ENCODE measurements at places on chromosomes 5 and 9. TPM values are rescaled to one million over a fixed set of nuclear protein-coding genes. Genes with fewer than 3 reads are reported as not detected.

APBA1 gene
- total RNA-seq: 0.16 TPM

PAEP gene
- total RNA-seq: 0.27 TPM

TSSK1B gene
- not detected for total RNA-seq

HRH2 gene
- total RNA-seq: 0.38 TPM

PFN3 gene
- not detected for total RNA-seq

ASB6 gene
- 23.3 TPM for total RNA-seq

SOX30 gene
- total RNA-seq: not detected

PCDHGB4 gene
- total RNA-seq: 0.56 TPM

CBY3 gene
- not detected for total RNA-seq

NR2F1-AS1 gene
- 3.1 TPM for total RNA-seq

ADAMTS6 gene
- 0.10 TPM for total RNA-seq

ARL14EPL gene
- total RNA-seq: 0.43 TPM

OSMR gene
- 47.0 TPM for total RNA-seq

ACER2 gene
- total RNA-seq: 2.4 TPM

OR1J4 gene
- total RNA-seq: not detected

PRUNE2 gene
- total RNA-seq: 0.08 TPM

DPH7 gene
- total RNA-seq: 30.3 TPM

PRDM9 gene
- not detected for total RNA-seq

C5orf34 gene
- total RNA-seq: 5.3 TPM

C9orf152 gene
- total RNA-seq: 0.16 TPM

SURF6 gene
- total RNA-seq: 24.1 TPM

SPINK6 gene
- total RNA-seq: 0.45 TPM

PCDHB10 gene
- total RNA-seq: 0.03 TPM

RNF183 gene
- not detected for total RNA-seq

SAXO1 gene
- total RNA-seq: not detected

C9orf78 gene
- total RNA-seq: 48.1 TPM

NR3C1 gene
- total RNA-seq: 27.9 TPM

TRIM14 gene
- total RNA-seq: 10.9 TPM

INSL4 gene
- total RNA-seq: 17.9 TPM

PCDHB9 gene
- not detected for total RNA-seq

C5orf52 gene
- total RNA-seq: not detected

CCDC171 gene
- 0.53 TPM for total RNA-seq

GRM6 gene
- total RNA-seq: not detected
